Posterior vena cava (tissue), 2 donors: ENCODE measurements at places on chromosomes 5 and 9. TPM values are rescaled to one million over a fixed set of nuclear protein-coding genes. Genes with fewer than 3 reads are reported as not detected.

GRCh38 chr5:124342584-124342983 lies 403.9 kb downstream of the ZNF608 start:
- no peak for DNase-seq

GRCh38 chr5:82684165-82684564 lies 393.0 kb downstream of the TMEM167A start:
- no peak for DNase-seq

GRCh38 chr9:78573669-78574068 lies 276.7 kb downstream of the PSAT1 start:
- DNase-seq, result no peak

GRCh38 chr5:6494939-6495338 lies 46.3 kb downstream of the UBE2QL1 start:
- no peak for DNase-seq

- DNase-seq, result no peak
Observed at GRCh38 chr5:171673840-171674239, 111.8 kb upstream of the SMIM23 start.

DNA sequence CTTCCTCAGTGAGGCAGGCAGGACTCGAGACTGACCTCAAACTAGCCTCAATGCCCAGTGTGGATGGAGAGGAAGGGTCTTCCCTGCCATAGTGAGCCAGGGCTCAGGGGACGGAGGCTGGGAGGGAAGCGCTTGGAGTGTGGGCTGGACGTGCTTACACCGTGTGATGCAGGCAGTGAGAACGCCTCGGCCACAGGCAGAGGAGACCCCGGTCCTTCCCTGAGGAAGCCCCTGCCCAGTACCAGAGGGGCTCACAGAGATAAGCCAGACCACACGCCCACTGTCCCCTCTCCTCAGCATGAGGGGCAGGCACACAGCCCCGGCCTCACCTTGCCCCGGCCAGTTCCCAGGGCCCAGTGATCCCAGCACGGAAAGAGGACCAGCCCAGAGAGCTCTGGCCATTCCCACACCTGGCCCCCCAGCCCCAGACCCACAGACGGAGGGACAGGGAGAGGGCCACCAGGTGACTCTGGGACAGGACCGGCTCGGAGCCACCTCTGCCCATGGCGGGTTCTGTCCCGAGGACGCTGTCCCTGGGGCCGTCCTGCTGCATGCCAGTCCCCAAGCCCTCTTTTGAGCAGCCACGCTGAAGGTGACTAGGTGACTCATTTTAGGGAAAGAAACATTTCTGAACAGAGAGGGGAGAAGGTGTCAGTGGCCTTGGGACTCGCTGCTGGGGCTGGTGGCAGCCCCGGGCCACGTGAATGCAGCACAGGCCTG lies 6.0 kb upstream of the NSMF start:
- peak; percentile 78 for DNase-seq

- no peak for DNase-seq
Observed at GRCh38 chr9:76580188-76580587, 121.2 kb downstream of the GCNT1 start.

GRCh38 chr5:137833463-137833862 lies 34.2 kb upstream of the MYOT start:
- no peak for DNase-seq

- DNase-seq, result no peak
Observed at GRCh38 chr5:95939465-95939864, 22.2 kb downstream of the ELL2 start.

- DNase-seq, result no peak
Observed at GRCh38 chr9:137956039-137956438, 78.5 kb downstream of the CACNA1B start.

DNA sequence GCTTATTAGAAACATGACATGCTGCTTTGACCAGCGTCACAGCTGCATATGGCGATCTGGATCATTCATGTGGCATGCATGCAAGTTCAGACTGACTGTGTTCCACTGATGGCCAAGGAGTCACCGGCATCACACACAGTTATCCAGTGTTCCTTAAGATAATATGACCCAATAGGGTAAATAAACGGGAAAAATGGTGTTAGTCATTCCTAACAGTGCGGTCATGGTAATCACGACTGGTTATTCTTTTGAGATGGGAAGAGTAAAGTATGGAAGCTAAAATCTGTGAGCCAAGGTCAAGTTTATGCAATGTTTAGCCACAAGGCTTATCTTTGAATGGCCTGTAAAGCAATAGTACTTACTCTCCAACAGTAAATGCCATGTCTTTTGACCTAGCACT lies 29.3 kb upstream of the LVRN start:
- DNase-seq, result no peak

GRCh38 chr9:128610897-128611296 lies 45.8 kb downstream of the DYNC2I2 start:
- no peak for DNase-seq

GRCh38 chr5:149205625-149206523 lies 64.6 kb downstream of the ABLIM3 start:
- DNase-seq, result peak; percentile 90

Gene TSSK1B
- not detected for total RNA-seq

Gene ANKRD33B
- total RNA-seq, result 3.3 TPM

Gene KLF4
- 151 TPM for total RNA-seq

Gene FBXL7
- 22.1 TPM for total RNA-seq

Gene FOXE1
- not detected for total RNA-seq

Gene CCL21
- total RNA-seq, result 143 TPM
